ENCODE measurements at places on chromosomes 3 and 15.

- DNase-seq, result no peak
Observed at GRCh38 chr3:139124197-139124596, 79.5 kb upstream of the PRR23C start.

DNA sequence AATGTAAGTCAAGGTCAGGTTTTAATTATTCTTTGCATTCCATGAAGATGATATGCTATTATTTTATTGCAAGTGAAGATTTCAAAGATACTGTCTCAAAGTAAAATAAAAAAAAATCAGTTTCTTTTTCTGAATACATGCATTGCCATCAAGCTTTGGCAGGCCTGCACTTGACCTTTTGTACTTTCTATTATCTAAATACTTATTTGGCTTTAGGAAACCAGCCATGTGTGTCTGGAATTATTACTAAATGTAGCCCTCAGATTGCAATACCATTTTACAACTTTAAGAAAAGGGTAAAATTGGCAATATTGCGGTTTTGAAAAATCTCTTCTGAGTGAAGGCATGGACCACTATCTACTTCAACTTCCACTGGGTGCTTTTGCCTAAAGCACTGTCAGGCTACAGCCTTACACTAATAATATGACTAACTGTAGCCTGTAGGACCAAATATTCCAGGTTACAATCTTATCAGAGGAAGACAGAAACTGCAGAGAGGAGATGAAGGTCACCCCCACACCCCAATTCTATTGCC lies 349.4 kb upstream of the DCBLD2 start:
- no peak for DNase-seq

- DNase-seq, result no peak
Observed at GRCh38 chr3:20137647-20138046, 48.4 kb downstream of the SGO1 start.

DNA sequence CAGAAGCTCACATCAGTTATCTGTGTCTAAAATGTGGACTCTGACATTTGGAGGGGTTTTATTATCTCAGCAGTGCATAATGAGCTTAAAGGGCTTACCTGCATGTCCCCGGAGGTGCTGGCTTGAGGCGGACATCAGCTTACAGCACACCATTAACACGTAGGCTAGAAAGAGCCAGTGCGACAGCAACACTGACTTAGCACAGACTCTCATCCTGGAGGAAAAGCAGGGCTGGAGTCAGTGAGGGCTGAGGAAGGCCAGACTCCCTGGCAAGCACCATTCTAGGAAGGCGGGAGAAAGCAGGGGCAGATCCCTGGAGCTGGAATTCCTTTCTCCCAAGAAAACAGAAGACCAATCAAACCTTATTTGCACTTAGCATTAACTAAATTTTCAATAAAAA lies 51.7 kb downstream of the TAFA4 start:
- DNase-seq, result no peak

DNA sequence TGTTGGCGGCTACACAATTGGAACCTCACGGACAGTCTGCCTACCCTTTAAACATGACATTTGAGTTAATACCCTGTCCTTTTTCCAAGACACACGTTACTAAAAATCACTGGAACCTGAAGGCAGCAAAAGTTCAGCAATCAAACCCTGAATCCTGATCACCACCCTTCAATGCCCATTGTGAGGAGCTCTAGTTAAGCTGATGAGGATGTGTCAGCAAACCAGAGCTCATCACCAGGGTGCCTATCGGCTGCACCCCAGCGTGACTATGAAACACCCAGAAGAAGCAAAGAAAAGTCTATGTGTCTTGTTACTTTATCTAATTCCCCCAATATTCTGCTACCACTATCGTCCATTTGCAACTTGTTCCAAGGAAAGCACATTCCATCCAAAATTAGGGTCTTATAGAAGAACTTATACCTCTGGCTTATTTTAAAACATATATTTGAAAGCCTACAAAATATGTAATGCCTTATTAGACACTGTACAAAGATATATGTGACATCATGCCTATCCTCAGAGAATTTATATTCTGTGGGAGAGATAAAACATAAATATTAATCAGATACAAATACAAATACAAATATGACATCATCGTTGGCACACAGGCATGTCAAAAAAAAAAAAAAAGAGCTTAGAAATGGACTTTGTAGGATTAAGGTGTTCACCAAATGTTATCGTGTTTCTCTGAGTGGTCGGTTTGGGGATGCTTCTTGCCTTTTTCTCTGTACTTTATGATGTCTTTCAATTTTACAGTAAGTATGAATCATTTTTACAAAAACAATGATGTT lies 219.7 kb upstream of the SETMAR start:
- DNase-seq, result no peak
